ENCODE measurements at places on chromosomes 7 and 10.

- DNase-seq, result no peak
Measured at GRCh38 chr10:68075550-68076004, 494 bp upstream of the HERC4 start.

- DNase-seq, result no peak
Measured at GRCh38 chr10:93039721-93040120, 20.9 kb upstream of the CYP26C1 start.

DNA sequence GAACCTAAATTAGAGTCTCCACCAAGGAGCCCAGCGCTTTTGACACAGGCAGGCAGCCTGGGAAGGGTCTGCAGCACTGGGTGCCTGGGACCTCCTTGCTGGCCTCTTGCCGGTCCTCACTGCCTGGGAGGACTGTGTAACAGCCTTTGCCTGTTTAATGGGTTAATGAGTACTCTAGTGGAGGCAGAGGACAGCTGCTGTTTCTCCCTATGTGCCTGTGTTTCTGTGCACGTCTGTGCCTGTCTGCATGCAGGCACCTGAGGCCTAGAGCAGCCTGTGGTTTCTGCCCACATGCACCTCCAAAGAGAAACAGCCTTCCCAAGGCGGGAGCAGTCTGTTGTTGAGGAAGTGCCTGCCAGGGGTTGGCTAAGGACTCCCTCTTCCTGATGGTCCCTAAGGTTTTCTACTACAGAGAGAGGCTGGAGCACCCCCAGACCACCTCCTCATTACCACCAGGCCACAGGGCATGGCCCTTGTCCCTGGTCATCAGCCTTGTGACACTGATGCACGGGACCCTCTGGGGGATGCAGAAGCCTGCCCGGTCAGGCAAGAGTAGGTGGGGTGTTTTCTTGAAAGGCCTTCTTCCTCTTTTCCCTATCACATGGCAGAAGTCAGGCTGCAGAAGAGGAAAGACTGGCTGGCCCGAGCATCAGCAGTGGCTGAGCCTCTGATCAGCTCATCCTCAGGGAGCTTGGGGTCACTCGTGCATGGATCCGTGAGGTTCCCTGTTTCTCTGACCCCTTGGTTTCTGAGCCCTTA lies 14.2 kb downstream of the SLC29A3 start:
- DNase-seq, result peak; percentile 76

DNA sequence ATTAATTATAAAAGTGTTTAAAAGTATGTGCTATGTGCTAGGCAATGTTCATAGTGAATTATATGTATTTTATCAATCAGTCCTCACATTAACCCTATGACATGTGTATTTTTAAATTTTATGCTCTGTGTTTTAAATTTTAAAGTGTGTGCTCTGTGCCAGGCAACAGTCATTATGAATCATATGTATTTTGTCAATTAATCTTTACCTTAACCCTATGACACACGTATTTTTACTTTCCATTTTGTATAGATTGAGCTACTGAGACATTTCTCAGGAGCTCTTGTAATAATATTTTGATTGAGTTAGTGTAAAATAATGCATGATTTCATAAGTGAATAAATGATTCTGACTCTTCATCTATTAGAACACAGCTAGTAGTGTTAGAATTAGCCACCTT lies 117.8 kb downstream of the THSD7A start:
- no peak for DNase-seq

DNA sequence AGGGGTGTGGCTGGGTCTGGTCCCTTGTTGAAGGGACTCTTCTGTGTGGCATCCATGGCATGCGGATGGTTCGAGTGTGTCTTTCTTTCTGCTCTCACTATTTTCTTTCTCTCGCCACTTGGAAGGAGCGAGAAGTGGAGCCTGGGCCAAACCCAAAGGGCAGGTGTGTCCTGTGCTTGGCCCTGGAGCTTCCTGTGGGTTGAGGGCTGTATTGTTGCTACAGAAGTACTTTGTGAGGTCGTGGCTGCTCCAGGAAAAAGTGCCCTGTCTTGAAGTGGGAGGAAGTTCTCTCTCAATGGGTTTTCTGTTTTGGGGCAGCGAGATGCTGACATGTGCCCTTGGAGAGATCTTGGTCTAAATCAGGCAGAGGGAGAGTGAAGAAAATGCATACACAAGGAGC lies 72.0 kb downstream of the DOCK1 start:
- DNase-seq, result no peak

Measured in NCI-H1105 treated with DMSO at 0.1 percent for 48 hours (cell line).